ENCODE measurements at places on chromosomes 13 and 19.

DNA sequence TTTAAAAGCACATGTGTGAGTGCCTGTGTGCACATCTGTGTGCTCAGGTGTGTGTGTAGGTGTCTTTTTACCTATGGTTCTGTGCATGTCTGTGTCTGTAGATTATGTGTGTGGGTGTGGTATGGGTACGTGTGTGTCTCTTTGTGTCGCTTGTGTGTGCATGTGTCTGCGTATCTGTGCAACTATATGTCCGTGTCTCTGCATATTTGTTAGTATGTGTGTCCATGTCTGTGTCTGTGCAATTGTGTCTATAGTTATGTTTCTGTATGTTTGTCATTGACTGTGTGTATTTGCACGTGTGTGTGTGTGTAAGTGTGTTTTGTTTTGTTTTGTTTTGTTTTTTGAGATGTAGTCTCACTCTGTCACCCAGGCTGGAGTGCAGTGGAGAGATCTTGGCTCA lies 7.3 kb upstream of the KCTD15 start:
- DNase-seq, result no peak

- DNase-seq, result peak; percentile 73
Observed at GRCh38 chr13:98033277-98034247, 80.1 kb downstream of the IPO5 start.

- DNase-seq, result peak; percentile 73
Observed at GRCh38 chr19:57560049-57560491, 407 bp upstream of the ZNF550 start.

GRCh38 chr13:93098972-93099371 lies 127.6 kb upstream of the GPC6 start:
- DNase-seq, result no peak

GRCh38 chr13:91632086-91632485 lies 233.7 kb downstream of the GPC5 start:
- peak; percentile 79 for DNase-seq

GRCh38 chr19:44948237-44948636 lies 2.4 kb downstream of the APOC2 start:
- DNase-seq, result no peak

DNA sequence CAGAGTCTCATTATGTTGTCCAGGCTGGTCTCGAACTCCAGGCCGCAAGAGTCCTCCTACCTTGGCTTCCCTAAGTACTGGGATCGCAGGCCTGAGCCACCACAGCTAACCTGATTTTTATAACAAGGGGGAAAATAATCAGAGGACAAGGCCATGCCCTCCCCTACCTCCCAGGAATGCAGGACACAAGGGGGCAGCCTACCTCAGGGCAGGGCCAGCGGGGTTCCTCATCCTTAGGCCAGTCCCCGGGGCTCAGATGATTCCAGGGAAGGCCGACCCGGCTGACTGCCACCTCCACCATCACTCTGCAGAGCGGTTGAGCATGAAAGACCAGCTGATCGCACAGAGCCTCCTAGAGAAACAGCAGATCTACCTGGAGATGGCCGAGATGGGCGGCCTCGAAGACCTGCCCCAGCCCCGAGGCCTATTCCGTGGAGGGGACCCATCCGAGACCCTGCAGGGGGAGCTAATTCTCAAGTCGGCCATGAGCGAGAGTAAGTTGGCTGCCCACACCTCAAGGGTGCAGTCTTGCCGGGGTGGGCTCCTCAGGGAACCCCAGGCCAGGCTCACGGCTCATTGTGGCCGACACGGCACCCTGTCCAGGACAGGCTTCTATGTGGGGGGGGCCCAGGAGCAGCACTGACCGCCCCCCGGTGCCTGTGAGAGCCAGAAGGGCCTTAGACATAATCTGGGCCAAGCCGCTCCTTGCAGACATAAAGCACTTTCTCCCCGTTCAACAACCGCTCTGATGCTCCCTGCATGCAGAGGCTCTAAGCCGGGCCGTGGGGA lies 26.8 kb downstream of the PEX11G start:
- no peak for DNase-seq

- peak; percentile 9 for DNase-seq
Observed at GRCh38 chr19:32464279-32464678, 58.7 kb downstream of the DPY19L3 start.

- DNase-seq, result no peak
Observed at GRCh38 chr13:20192158-20192835, 441 bp downstream of the GJB2 start.

- DNase-seq, result no peak
Observed at GRCh38 chr13:110166598-110166997, 140.4 kb downstream of the COL4A1 start.

- DNase-seq, result no peak
Observed at GRCh38 chr13:66578305-66578704, 651.8 kb downstream of the PCDH9 start.

- no peak for DNase-seq
Observed at GRCh38 chr19:13860679-13861391, 16.1 kb upstream of the NANOS3 start.

DNA sequence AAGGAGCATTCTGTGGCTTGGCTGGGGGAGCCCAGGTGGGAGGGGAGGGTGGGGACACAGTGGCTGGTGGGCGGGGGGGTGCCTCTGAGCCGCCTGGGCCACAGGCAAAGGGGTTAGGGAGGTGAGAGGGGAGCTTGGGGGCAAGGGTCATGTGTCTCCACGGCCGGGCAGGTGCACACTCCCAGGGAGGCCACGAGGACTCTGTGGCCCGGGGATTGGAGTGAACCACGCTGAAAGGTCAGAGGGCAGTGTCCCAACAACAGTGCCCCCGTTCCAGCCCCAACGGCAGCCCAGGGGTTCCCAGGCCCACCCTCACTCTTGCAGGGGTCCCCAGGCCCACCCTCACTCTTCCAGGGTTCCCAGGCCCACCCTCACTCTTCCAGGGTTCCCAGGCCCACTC lies 9.6 kb downstream of the C2CD4C start:
- DNase-seq, result no peak

DNA sequence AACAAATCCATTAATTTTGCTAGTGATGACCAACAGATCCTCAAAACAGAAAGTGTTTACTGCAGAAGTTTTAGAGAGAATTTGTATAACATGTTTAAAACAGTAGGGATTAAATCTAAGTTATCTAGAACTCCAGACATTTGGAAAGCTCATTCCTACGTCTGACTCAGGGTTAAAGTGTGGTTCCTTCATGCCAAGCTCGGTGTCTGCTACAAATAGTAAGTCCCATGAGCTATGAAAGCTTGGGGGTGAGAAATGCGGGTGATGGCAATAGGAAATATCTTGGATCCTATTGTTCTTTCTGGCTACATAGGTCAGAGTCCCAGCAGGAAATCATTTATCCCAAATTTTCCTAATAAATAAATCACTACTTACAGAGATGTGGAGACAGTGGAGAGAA lies 867.1 kb downstream of the UQCRFS1 start:
- DNase-seq, result no peak

- no peak for DNase-seq
Observed at GRCh38 chr13:58239774-58240268, 608.3 kb downstream of the PCDH17 start.

DNA sequence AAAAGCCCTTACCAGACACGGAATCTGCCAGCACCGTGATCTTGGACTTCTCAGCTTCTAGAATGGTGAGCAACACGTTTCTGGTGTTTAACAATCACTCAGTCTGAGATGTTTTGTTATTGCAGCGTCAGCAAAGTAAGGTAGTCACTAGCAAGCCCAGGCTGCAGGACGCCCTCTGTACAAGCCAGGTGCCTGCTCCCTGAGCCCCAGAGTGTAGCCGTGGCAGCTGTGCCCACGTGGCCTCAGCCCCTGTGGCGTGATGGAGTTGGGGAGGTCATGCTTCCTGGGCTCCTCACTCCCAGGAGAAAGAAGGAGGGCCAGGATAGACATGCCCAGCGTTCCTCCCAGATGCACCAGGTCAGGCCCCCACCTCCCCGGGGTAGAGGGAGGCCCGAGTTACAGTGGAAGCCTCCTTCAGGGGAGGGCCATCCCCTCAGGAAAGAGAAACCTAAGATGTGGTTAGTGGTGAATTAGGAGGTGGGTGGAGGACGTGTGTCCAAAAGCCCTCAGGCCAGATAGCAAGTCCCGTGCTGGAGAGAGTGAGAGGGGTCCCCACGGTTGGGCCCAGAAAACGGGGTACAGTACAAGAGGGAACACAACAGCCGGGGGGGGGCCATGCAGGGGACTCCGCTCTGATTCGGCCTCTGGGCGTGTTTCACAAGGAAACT lies 169.6 kb upstream of the SOX1 start:
- no peak for DNase-seq

- DNase-seq, result peak; percentile 37
Observed at GRCh38 chr19:28956961-28957360, 256.0 kb downstream of the UQCRFS1 start.

DNA sequence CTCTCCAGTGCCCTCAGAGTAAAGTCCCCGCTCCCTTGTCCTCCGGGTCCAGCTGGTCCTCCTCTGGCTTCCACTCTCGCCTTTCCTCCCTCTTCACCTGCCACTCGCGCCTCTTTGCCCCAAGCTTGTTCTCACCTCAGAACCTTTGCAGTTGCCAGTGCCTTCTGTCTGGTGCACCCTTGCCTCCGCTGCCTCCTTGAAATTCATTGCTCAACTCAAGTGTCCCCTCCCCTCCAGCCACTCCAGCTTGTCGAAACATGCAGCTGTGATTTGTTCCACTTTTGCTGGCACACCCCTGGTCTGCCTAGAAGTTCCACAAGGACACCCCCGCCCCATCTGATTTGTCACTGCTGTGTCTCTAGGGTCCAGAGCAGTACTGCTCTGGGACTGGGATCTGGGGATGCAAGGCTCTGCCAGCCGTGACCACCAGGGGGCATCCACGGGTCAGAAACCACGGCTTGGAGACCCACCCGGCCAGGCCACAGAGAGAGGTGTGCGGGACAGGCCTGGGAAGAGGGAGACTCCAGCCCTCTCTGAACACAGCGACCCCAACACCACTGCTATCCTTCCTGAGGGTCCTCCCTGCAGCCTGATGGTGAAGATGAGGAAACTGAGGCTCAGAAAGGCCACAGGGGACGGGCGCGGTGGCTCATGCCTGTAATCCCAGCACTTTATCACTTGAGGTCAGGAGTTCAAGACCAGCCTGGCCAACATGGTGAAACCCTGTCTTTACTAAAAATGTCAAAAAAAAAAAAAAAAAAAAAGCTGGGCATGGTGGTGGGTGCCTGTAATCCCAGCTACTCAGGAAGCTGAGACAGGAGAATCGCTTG lies 49.9 kb downstream of the AP1M1 start:
- DNase-seq, result peak; percentile 65

- no peak for DNase-seq
Observed at GRCh38 chr19:7006135-7006704, 15.0 kb downstream of the MBD3L2B start.

- no peak for DNase-seq
Observed at GRCh38 chr19:41927497-41928192, 604 bp downstream of the ERFL start.

DNA sequence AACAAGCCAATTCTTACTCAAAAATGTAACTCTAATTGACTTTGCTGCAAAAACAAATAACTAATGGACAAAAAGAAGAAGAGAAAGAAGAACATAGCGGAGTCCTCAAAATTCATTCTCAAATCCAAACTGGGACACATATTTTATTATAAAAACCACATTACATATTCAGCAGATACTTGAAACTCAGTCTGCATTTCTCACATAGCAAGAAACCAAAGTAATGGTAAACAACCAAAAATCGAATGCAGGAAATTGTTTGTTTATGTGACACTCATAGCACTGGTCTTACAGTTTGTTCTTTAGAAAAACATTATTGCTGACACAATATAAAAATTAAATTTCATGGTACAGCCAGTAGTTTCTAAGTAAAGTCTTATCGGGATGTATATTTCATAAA lies 789.8 kb downstream of the SLITRK6 start:
- DNase-seq, result no peak

DNA sequence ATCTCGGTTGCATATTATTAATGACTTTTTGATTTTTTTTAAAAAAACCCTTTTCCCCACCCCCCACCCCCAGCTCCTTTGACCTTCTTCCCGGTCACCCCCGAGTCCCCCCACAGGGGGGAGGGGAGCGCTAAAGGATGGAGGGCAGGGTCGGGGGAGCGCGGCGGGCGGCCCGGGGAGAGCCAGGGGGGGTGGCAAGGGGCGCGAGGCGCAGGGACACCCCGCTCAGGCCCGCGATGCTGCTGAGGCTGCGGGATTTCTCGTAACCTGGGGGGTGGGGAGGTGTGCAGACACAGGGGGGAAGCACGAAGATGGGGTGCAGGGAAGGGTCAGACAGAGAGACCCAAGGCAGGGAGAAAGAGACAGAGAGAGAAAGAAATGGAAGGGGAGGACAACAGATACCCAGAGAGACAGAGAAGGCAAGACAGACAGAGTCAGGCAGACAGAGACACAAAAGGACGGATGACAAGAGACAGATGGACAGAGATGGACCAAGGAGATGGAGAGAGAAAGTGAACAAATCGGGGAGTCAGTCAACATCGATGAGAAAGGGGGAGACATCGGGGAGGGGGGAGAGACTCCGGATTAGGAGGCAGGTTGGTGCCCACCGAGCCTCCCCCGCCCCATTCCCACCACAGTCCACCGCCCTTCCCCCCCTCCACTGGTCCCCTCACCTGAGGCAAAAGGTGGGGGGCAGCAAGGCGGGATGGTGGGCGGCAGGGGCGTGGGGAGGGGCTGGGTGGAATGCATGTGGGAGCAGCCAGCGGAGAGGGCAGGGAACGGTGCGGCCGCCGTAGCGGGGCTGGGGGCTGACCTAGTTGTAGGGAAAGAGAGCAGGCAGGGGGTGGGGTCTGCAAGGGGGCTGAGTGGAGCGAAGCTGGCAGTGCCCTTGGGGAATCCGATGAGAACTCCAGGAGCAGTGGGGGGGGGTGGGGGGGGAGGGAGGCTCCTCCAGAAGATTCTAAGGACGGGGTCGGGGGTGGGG lies 14.2 kb downstream of the KCNC3 start:
- DNase-seq, result no peak

- peak; percentile 67 for DNase-seq
Observed at GRCh38 chr19:55526216-55527196, 10.4 kb downstream of the SBK2 start.

- no peak for DNase-seq
Observed at GRCh38 chr13:48319531-48320398, 16.2 kb downstream of the RB1 start.

DNA sequence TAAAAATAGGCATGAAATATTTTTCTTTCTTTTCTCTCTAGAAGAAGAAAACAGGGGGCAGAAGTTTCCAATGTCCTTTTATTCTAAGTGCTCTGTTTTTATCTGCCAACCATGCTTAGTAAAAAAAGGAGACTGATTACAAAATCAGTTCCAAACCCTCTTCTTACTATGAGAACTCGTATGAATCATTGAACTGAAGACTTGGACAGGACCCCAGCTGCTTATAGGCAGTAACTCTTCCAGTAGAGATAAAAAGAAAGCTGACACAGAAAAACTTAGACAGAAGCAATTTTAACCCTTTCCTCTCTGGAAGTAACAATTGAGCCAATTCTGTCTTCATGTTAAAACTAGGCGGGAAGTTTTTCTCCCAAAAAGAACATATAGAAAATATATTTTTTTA lies 24.5 kb upstream of the FREM2 start:
- peak; percentile 72 for DNase-seq

- no peak for DNase-seq
Observed at GRCh38 chr13:95049772-95050171, 251.5 kb downstream of the ABCC4 start.

GRCh38 chr19:44553478-44554171 lies 24.1 kb upstream of the CEACAM20 start:
- no peak for DNase-seq

- no peak for DNase-seq
Observed at GRCh38 chr19:38786572-38787265, 2.3 kb upstream of the LGALS7B start.

GRCh38 chr19:48372904-48373303 lies 8.7 kb downstream of the SYNGR4 start:
- no peak for DNase-seq

Data from fibroblast of skin of right biceps (primary cell).